ENCODE measurements at places on chromosomes 4 and X.

DNA sequence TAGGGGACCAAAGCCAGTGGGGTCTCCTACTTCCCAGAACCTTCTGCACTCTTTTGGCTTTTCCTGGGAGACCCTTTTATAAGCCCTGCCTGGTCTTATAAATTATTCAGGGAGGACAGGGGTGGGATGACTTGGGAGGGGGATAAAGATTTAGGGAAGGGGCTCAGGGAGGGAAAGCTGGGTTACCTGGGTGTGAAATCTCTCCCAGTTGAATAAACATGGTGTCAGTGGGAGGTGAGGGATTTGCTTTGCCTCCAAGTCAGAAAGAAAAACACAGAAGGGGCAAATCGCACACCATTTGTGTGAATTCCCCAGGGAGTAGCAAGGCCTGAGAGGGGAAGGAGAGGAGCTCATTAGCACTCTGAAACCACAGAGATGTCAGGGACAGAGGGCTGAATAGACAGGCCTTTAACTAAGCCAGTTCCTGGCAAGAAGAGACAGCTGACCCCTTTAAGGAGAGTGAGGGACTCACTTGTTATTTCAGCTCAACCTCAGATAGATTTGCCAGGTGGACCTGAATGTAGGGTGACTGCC lies at the start of gene RIPPLY1:
TSS of gene RIPPLY1 (minus strand) at position 51 of the 534 bp plus-strand sequence. CDS start 54 bp downstream, outside the sequence.
- no peak for DNase-seq

- no peak for DNase-seq
Observed at GRCh38 chrX:152640034-152640818, 2.5 kb downstream of the GABRQ start.

DNA sequence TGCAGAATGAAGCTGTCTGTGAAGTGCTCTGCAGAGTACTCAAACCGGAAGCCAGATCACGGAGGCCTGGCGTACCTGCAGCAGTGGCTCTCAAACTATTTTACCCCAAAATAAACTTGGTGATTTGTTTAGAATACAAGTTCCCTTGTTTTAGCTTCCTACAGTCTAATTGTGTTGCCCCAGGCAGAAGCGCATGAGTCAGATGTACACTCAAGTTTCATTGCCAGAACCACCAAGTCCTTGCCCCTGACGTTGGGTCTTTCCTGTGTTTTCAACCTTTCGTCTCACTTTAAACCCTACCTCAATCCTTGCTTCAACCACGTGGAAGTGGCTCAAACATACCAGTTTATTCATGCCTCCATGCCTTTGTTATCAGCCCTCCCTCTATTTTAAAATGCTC lies 66.2 kb upstream of the SLC7A11 start:
- no peak for DNase-seq

GRCh38 chr4:87895964-87896621 lies 63.3 kb downstream of the MEPE start:
- peak; percentile 7 for DNase-seq

- no peak for DNase-seq
Observed at GRCh38 chrX:24741330-24741729, 47.6 kb downstream of the POLA1 start.

GRCh38 chr4:6781113-6781512 lies 1.4 kb upstream of the KIAA0232 start:
- no peak for DNase-seq

DNA sequence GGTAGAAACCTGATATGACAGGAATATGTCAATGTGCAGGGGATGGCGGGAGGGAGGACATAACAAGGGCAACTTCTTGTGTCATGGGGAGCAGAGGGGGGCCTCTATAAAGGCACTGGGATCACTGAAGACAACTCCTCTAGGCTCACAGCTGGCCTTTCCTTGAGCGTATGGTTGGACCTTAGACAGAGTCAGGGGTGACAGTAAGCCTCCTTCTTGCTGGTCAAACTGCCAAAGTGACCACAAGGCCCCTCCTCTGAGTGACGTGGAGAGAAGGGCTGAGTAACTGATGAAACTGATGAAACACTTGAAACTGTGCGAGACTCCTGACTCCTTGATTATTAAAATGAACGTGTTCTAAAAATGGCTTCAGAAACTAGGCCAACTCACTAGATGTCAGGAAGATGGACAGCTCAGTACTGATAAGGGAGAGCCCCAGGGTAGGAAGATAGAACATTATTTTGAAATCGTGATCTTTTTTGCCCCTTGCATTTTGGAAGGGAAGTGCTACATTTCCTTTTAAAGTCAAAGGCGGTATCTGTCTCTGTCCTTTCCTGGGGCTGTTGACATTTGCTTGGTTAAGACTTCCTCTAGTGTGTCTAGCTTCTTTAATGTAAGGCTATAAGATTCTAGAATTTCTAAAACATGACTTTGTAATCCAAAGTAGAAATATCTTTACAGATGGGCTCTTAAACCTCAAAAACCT lies 1.6 kb downstream of the RAB33A start:
- DNase-seq = peak; percentile 34

- no peak for DNase-seq
Observed at GRCh38 chrX:13790206-13791131, 26.4 kb downstream of the GPM6B start.

GRCh38 chr4:85672959-85673358 lies 198.0 kb downstream of the ARHGAP24 start:
- DNase-seq = no peak

- no peak for DNase-seq
Observed at GRCh38 chr4:169854090-169854489, 96.3 kb upstream of the HPF1 start.

DNA sequence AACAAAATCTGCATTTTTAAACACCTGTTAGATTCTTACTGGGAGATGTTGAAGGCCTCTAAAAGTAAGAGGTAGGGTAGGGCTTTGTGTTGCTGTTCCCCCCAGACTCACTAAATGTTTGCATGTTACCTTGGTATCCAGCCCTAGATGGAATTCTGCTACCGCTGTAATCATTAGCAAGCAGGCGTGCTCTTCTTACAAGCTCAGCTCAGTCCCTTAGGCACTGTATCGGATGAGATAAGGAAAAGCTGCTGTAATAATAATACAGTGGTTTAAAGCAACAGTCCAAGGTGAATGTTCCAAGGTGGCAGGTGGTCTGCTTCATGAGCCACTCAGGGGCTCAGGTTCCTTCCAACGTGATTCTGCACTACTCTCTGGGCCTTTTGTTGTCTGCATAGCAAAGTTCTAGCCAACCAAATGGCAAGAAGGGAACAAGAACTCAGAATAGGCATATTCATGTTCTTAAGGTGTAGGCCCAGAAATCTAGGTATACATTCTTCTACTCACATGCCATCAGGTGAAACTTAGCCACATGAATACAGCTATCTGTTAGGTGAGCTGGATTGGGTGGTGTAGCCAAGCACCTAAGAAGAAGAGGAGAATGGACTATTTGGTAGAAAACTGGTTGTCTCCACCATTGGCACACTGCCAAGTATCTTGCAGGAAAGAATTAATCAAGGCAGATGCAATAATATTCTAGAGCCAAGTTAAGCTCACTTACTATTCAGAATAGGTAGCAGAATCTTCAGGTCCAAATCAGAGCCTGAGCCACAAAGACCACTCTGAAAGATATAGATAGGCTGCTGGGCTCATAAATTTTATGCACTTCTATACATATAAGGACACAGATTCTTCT lies 46.0 kb downstream of the COQ2 start:
- no peak for DNase-seq

GRCh38 chrX:39576041-39576872 lies 521.5 kb downstream of the BCOR start:
- no peak for DNase-seq

DNA sequence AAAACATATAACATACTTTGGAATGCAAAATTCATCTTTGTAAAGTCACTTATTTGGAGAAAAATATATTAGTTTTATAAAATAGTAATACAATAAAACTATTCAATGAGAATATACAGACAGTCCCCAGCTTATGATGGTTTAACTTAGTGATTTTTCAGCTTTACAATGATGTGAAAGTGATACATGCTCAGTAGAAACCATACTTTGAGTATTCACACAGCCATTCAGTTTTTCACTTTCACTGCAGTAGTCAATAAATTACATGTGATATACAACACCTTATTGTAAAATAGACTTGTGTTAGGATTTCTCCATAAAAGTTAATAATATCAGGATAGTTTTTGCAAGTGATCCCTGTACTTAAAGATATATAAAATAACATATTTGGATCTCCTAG lies 436.0 kb downstream of the CENPC start:
- DNase-seq = no peak

DNA sequence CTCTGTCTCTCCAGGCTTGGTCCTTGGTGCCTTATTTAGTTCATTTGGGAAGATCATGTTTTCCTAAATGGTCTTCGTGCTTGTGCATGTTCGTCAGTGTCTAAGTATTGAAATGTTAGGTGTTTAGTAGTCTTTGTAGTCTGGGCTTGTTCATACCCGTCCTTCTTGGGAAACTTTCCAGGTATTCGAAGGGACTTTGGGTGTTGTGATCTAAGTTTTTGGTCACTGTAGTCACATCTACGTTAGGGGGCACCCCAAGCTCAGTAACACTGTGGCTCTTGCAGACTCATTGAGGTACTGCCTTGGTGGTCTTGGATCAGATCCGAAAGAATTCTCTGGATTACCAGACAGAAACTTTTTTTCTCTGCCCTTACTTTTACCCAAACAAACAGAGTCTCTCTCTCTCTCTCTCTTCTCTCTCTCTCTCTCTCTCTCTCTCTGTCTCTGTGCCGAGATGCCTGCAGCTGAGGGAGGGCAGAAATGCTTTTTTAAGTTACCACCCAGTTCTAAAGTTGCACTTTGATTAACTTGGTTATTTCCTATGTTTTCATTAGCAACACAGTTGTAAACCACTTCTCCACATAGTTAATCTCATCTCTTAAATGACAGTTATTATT lies 67.6 kb upstream of the SLC7A3 start:
- no peak for DNase-seq

- DNase-seq = no peak
Observed at GRCh38 chr4:103105558-103106356, 6.1 kb upstream of the BDH2 start.

DNA sequence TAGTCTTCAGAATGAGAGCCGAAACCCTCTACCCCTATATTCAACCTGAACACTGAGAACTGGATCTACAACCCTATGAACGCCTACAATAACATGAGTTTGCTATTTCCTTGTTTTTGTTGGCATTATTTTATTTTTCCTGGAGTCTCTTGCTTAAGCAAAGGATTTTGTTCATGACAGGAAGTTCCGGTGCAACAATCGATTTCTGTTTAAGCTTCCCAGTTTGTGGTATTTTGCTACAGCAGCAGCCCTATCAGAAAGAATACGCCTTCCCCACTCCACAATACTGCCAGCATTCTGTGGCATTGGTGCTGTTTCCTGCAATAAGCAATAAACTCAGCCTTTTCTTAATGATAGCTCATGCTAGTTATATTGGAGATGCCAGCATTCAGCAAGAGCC lies 60.9 kb downstream of the NPY5R start:
- no peak for DNase-seq

DNA sequence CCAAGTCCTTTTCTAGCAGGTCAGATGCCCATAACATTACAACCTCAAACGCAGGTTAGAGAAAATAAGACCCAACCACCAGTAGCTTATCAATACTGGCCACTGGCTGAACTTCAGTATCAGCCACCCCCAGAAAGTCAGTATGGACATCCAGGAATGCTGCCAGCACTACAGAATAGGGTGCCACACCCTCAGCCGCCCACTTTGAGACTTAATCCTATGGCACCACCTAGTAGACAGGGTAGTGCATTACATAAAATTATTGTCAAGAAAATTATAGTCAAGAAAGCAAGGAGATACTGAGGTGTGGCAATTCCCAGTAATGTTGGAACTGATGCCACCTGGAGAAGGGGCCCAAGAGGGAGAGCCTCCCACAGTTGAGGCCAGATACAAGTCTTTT lies 19.9 kb upstream of the TRIM61 start:
- no peak for DNase-seq

DNA sequence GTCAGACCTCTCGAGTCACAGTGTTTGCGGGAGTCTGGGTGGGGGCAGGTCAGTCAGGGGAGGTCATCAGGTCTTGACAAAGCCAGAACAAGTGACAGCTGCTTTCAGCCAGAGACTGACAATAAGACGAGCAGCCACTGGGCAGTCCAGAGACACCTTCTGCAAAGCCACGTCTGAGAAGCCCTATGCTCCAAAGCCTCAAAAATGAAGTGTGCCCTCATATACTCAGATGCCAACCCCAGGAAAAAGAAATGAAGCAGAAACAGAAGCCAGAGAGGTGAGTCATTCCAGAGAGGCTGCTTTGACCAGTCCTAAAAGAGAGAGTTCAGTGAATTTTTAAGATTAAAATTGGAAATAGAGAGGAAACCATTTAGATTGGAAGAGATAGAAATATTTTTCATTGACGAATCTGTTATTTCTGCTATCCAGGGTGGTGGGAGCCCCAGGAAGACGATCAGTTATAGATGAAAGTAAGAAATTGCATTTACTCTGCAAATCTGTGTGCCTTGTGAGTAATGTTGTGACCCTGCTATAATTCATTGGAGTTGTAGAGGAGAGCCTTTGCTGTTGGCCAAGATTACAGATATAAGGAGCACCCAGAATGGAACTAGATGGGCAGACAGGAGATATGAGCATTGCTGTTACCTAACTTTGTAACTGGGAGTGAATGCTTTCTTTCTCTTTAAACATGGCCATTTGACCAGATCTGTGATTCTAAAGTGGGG lies 77.9 kb downstream of the LRRC66 start:
- no peak for DNase-seq

GRCh38 chrX:13854003-13854402 lies 37.1 kb upstream of the GPM6B start:
- no peak for DNase-seq

GRCh38 chrX:54640103-54640690 lies 110.2 kb downstream of the GNL3L start:
- DNase-seq = no peak

GRCh38 chrX:70096052-70096451 lies 33.8 kb downstream of the OTUD6A start:
- DNase-seq = no peak

DNA sequence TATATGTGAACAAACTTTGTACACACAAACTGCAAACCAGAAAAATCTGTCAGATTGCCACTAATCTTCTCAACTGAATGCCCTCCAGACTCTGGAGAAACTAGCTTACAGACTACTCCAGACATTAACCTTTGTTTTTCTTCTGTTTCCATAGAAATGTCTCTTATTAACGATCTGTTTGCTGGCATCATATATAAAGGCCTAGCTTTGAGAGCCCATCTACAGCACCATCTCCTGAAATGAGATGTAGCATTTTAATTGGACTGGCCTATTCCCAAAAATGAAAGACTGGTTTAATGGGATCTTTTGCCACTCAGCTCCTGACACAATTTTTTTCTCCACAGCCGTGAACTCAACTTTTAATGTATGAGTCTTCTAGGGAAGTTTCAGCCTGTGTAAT lies 266.0 kb upstream of the IL1RAPL1 start:
- DNase-seq = no peak

DNA sequence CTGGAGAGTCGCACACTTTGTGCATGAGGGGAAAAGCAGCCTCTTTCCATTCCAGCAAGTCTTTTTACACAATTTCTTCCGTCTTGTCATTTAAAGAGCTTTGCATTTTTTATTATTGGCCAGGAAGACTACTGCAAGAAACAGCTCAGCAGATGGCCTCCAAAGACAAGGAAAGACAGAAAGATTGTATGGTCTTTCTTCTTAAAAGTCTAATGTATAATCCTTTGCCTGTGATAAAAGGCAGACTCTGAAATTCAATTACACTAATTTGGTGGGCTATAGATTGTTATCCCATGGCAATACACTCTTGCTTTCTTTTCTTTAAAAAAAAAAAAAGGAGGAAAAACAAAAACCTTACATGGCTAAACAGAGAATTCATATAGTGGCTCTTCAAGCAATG lies 5.9 kb downstream of the CAPN6 start:
- no peak for DNase-seq

All from activated T-cell treated with anti-CD3 and anti-CD28 coated beads for 48 hours (primary cell).